ENCODE measurements at places on chromosomes 3 and 15.

- no peak for DNase-seq
Measured at GRCh38 chr3:65174713-65175112, 486.9 kb upstream of the ADAMTS9 start.

DNA sequence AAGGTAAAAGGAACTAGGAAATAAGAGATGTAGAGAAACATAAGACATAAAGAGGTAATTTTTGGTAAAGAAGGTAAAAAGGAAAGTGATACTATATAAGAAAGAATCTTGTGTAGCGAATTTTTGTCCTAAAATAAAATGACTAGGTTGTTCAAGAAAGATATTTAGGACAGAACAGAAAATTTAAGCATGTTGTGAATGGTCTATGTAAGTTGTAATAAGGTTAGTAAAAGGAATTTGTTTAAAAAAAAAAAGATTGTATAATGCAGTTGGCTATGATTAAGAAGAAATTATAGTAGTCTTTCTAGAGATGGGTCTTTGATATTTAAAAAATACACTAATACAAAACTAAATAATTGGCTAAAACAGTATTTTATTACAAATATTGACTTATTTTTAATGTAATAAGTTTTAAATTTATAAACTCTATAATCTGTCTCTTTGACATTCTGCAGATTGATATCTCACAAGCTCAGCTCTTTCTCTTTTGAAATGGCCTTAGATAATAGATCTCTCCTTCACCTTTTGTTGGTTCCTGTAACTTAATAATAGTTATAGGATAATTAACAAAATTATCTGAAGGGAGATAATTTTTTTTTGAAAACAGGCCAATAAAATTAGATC lies 3.7 kb upstream of the SLC41A3 start:
- DNase-seq: no peak

DNA sequence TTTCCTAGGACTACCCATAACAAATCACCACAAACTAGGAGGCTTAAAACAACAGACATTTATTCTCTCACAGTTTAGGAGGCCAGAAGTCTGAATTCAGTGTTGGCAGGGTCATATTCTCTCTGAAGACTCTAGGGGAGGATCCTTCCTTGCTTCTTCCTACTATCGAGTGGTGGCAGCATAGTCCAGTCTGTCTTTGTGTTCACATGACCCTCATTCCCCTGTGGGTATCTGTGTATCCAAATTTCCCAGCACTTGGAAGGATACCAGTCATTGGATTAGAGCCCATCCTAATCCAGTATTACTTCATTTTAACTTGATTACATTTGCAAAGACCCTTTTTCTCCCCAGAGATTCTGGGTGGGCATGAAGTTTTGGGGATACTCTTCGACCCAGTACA lies 63.8 kb downstream of the GMPS start:
- DNase-seq: no peak

- no peak for DNase-seq
Measured at GRCh38 chr3:4698125-4698821, 205.1 kb downstream of the ITPR1 start.

- no peak for DNase-seq
Measured at GRCh38 chr3:41405466-41405865, 206.2 kb downstream of the CTNNB1 start.

- DNase-seq: no peak
Measured at GRCh38 chr15:47587940-47588802, 129.1 kb upstream of the SEMA6D start.

DNA sequence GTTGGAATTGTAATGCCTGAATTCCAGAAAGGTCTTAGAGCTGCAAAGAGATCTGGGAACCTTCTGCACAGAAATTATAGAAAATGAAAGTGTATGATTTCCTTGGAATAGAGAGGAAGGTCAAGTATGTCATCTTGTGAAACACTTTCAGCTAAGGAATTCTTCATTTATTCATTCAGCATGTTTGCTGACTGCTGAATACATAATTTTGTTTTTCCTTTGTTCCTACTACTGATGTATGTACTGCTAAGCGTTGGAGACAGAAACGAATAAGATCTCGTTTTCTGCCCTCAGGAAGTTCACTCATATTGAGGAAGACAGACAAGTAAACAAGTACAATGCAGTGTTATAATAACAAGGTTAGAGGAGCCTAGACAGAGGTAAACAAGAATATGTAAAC lies 14.3 kb upstream of the IL20RB start:
- no peak for DNase-seq

GRCh38 chr15:73240866-73241499 lies 127.8 kb downstream of the HCN4 start:
- DNase-seq: peak; percentile 76

DNA sequence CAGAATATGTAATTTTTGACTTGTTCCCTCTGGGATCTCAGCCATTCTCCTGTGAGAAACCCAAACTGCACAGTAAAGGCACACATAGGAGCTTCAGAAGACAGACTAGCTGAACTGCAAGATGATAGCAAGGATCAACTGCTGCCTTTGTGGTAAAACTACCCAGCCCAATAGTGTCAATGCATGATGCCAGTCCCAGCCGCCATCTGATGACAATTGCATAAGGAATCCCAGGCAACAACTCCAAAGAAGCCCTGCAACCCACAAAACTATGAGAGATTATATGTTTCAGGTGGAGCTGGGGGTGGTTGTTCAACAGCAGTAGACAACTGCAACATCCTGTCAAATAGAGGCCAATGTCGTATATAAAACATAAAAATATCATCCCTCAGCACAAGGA lies 192.4 kb upstream of the ARPP21 start:
- DNase-seq: no peak

DNA sequence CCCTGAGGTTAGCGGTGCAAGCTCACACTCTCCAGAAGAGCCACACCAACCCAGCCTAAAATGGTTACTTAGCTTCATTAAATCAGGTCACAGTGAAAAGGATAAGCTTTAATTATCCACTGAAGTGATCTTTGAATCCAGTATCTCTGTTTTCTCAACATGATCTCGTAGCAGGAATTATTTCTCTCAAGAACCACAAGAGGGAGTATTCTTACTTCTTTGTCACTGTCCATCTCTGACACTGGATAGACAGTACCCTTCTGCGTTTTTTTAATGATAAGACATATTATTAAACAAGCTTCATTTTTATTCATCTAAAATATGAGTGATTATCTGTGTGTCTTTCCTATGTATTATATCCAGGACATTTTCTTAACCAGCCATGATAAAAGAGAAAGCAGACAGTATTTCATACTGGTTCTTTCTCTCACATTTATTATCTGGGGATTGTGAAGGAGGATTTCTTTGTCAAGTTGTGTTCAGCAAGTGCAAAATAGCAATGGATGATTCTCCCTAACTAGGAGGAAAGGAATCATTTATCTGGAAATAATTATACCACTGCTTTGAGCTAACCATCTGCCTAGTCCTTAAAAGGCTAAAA lies 105.4 kb upstream of the CCDC54 start:
- DNase-seq: peak; percentile 48

DNA sequence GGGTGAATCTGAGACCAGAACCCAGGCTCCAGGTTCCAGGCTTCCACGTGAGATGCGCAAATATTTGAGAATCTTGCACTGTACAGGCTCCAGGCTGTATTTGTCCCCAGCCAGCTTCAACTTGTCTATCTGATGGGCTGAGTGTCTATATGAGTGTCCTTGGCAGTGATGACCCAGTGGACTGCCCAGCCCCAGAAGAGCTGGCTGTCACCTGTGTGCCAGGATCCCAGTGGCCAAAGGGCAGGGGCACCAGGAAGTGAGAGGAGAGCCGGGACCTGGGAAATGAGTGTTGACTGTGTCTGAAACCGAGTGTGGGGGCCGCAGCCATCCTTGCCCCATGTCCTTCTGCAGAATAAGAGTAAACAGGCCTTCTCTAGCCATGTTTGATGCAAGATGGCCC lies 10.4 kb downstream of the FAH start:
- DNase-seq: no peak

DNA sequence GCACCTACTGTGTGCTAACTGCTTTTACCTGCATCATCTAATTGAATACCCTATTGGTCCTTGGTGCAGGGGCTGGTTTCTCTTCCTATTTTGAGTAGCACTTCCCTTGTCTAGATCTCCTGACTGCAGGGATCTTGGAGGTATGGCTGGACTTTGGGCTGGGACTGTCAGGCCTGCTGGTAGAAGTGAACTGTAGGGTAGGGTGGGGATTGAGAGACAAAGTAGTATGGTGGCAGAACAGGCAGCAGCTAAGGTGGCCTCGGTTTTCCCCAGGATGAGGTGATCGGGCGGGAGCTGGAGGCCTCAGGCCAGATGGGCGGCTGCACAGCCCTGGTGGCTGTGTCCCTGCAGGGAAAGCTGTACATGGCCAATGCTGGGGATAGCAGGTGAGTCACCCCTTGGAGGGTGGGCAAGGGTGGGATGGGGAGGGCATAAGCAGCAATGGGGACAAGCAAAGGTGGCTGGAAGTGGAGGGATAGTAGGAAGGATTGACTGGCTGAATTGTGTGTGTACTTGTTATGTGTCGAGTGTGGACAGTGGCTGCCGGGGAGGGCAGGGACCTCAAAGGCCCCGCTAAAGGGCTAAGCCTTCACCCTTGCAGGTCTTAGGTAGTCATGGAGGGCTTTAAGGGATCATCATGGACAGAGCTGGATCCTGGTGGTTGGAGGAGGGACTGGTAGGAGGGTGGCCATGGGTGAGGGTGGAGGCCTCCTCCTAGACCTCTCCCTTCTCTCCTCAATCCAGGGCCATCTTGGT lies 2.0 kb downstream of the PPM1M start:
- DNase-seq: no peak

GRCh38 chr3:37779289-37780152 lies 82.2 kb upstream of the CTDSPL start:
- DNase-seq: peak; percentile 79

DNA sequence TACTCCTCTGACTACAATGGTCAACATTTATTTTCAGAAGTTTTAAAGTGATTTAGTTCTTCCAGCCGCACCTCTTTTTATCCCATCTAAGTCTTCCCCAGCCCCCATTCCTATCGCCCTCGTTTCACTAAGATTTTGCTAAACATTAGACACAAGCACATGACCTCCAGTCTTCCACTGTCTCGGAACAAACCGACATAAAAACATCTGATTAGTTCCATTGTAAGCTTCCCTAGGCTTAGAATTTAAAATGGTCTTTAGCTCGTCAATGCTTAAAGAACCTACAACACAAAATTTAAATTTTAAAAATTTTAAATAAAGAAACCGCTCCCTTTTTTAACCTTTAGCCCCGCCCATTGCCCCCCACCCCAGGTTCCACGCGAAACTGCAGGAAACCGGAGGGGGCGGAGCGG lies 284 bp upstream of the TSC22D2 start:
- DNase-seq: no peak

- DNase-seq: no peak
Measured at GRCh38 chr3:183254487-183255347, 1.7 kb downstream of the B3GNT5 start.

DNA sequence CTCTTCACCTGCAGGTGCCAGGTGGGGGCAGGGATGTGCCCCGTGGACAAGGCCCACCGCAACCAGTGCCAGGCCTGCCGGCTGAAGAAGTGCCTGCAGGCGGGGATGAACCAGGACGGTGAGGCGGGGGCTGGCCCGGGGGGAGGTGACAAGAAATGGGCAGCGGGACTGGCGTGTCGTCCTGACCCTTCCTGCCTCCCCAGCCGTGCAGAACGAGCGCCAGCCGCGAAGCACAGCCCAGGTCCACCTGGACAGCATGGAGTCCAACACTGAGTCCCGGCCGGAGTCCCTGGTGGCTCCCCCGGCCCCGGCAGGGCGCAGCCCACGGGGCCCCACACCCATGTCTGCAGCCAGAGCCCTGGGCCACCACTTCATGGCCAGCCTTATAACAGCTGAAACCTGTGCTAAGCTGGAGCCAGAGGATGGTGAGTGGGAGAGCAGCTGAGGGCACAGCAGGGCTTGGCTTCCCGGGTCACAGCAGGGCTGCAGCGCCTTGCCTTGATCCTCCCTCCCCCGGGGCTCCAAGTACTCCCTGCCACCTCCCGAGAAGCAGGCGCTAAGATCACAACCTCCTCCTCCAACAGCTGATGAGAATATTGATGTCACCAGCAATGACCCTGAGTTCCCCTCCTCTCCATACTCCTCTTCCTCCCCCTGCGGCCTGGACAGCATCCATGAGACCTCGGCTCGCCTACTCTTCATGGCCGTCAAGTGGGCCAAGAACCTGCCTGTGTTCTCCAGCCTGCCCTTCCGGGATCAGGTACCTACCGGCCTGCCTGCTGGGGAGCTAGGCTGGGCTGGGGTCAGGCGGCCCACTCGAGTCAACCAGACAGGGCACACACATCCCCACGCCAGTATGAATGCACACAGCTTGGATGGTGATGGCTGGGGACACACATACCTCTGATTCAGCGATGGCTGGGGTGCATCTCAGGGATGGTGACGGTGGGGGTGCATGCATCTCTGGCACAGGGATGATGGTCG lies 1.7 kb downstream of the NR2E3 start:
- DNase-seq: no peak

DNA sequence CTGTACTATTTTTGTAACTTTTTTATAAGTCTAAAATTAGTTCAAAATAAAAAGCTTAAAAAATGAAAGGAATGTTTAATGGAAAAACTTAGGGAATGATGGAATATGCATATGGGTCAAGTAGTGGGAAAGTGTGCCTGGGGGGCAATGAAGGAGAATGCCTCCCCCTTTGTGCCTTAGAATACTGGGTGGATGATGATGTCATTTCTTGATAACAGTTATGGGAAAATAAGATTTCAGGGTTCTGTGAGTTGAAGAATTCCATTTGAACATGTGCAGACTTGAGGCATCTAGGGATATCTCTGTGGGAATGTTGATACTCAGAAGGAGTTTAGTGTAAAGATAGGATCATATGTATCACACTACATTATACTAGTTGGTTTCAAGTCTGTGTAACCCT lies 13.8 kb downstream of the WDR93 start:
- no peak for DNase-seq

DNA sequence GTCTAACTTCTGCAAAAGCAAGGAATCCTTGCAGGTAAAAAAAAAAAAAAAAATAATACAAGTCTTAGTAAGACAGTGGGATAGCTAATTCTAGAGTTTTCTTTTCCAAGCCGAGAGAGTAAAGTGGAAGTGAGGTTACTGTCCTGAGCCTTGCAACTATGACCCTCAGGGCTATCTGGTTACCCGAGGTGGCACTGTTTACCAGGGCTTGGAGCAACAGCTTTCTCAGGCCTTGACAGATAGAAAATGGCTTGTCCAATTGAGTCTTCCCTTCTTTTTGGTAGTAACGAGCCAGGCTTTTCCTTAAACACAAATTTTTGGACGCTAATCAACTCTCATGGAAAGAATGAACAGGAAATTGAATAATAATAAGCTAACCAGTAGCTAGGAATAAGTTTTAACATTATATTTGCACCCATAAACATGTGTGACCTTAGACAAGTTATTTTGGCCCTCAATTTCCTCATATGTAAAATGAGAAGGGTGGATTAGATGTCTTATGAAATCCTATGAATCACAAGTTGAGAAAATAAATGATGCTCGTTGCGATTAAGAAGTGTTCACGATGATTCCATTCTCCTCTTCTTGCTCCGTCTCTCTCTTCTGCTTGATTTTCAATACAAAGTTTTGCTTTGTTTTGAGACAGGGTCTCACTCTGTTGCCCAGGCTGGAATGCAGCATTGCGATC lies 236.9 kb upstream of the KBTBD8 start:
- peak; percentile 75 for DNase-seq

GRCh38 chr3:132079147-132079546 lies 44.3 kb upstream of the CPNE4 start:
- no peak for DNase-seq

GRCh38 chr3:87462228-87462627 lies 185.8 kb upstream of the POU1F1 start:
- no peak for DNase-seq
